ENCODE measurements at places on chromosomes 3 and 15. TPM values are rescaled to one million over a fixed set of nuclear protein-coding genes. Genes with fewer than 3 reads are reported as not detected.

DNA sequence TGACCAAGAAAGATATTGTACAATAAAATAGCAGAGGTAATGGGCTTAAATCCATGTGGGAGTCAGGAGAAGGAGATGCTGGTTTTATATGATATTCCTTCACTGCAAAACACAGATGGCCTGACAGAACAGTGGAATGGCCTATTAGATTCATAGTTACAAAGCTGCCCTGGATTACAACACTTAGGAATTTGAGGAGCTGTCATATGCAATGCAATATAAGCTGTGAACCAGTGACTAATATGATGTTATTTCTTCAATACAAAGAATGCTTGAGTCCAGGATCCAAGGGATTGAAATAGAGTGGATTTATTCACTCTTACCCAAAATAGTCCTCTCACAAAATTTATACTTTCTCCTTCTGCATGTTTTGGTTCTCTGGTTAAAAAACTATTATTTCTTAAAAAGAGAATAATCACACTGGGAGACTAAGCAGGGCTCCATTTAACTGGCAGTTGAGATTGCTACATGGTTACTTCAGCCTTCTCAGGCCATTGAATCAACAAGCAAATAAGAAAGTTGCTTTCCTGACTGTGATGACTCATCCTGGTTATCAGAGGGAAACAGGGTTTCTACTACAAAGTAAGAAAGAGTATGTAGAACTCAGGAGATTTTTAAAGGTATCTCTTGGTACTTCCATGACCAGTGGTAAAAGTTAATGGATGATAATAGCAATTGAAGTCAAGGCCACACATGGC, 79.8 kb upstream of the ZPLD1 start:
- H3K4me3 ChIP-seq, result no peak overlapping the region
- H3K27ac ChIP-seq, result no peak overlapping the region
- H3K27me3 ChIP-seq, result no peaks in the 10 kb centered on the region
- DNase-seq, result no peak
- H3K36me3 ChIP-seq, result no peaks in the 10 kb centered on the region

GRCh38 chr15:33994005-33994615, 25.8 kb downstream of the CHRM5 start:
- DNase-seq, result no peak
- no peaks in the 10 kb centered on the region for H3K4me1 ChIP-seq
- no peaks in the 10 kb centered on the region for H3K36me3 ChIP-seq
- no peak overlapping the region for H3K4me3 ChIP-seq
- H3K27me3 ChIP-seq, result no peaks in the 10 kb centered on the region

DNA sequence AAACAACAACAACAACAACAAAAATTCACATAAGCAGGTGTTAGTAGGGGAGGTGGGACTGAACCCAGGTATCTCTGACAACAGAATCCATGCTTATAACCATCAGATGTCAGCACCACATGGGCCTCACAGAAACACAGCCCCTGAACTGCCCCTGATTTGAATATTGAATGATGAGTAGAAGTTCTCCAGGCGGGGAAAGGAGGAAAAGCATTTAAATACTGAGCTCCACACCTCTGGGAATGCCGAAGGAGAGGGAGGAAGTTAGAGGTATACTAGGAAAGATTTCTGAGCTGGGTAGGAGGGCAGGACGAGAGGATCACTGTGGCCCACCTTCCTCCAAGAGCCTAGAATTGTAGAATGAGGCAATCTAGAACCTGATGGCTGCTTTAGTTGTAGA, 31.9 kb upstream of the EIF4A2 start:
- no peaks in the 10 kb centered on the region for H3K4me1 ChIP-seq
- H3K4me3 ChIP-seq, result no peak overlapping the region
- no peak for DNase-seq
- H3K27me3 ChIP-seq, result no peaks in the 10 kb centered on the region
- H3K36me3 ChIP-seq, result no peaks in the 10 kb centered on the region

GRCh38 chr3:52455283-52456168, at the start of gene NISCH:
NISCH (plus strand) TSS chr3:52455604; CDS start chr3:52455642, 38 bp downstream.
- H3K27ac ChIP-seq, result peak within 1 kb of the TSS; percentile 95
- peak within 1 kb of the TSS; percentile 74 for H3K4me3 ChIP-seq
- DNase-seq, result peak; percentile 96
- peaks cover 24% of the 10 kb centered on the region for H3K4me1 ChIP-seq
- H3K27me3 ChIP-seq, result no peaks in the 10 kb centered on the region
- peaks cover 26% of the 10 kb centered on the region for H3K36me3 ChIP-seq

- DNase-seq, result no peak
- H3K4me3 ChIP-seq, result no peak overlapping the region
- no peaks in the 10 kb centered on the region for H3K27me3 ChIP-seq
- H3K4me1 ChIP-seq, result peaks cover 5% of the 10 kb centered on the region
- no peak overlapping the region for H3K27ac ChIP-seq
- no peaks in the 10 kb centered on the region for H3K36me3 ChIP-seq
These were observed 142.4 kb downstream of the TCF12 start for GRCh38 chr15:57060799-57061198.

DNA sequence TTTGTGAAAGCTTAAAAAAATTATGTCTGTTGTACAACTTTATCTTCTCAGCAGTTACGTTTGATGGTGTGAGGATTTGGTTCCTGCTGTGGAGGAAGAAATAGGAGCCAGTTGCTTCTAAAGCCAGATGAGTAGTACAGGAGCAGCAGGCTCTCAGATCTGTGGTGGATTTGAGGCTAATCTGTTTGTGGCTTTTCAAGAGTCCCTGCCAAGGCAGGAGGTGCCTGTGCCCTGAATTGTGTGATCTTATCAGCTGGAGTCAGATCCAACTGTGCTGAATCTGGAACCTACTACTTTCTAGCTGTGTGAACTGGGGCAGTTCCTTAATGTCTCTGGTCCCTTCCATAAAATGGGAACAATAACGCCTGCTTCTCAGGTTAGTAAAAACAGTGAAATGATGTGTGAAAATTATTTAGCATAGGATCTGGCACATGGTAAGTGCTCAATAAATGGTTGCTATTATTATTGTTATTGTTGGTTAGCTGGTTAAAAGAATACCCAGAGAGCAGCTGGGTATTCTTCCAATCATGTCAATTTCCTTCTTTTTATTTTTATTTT, 7.7 kb downstream of the CLDN11 start:
- no peak for DNase-seq
- no peaks in the 10 kb centered on the region for H3K27me3 ChIP-seq
- no peak overlapping the region for H3K27ac ChIP-seq
- no peak overlapping the region for H3K4me3 ChIP-seq
- no peaks in the 10 kb centered on the region for H3K4me1 ChIP-seq
- no peaks in the 10 kb centered on the region for H3K36me3 ChIP-seq

DNA sequence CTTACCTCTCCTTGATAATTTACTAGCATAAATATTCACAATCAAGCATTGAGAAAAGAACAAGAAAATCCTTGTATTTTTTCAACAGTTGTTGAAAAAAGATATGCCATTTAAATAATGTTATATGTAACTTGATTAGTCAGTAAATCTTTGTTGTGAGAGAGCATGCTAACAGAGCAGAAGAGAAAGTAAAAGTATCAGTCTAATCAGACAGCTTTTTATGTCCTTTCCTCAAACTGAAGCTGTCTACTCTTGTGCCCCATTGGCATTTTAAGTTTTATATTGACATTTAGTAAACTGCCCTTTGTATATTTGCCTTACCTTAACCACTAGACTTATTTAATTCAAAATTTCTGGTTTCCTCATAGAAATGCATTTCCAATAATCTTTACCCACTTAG, 668.7 kb downstream of the OTOL1 start:
- H3K27ac ChIP-seq, result no peak overlapping the region
- H3K4me3 ChIP-seq, result no peak overlapping the region
- H3K27me3 ChIP-seq, result no peaks in the 10 kb centered on the region
- no peaks in the 10 kb centered on the region for H3K4me1 ChIP-seq
- no peaks in the 10 kb centered on the region for H3K36me3 ChIP-seq

GPR171 gene
- total RNA-seq, result 3.2 TPM

PFN2 gene
- total RNA-seq, result 28.6 TPM

TPRG1 gene
- total RNA-seq, result 22.3 TPM

XCR1 gene
- total RNA-seq, result 0.26 TPM

LDHAL6B gene
- not detected for total RNA-seq

SSUH2 gene
- total RNA-seq, result not detected

A4GNT gene
- not detected for total RNA-seq
